Kidney (tissue), 22 donors: ENCODE measurements at places on chromosomes 5 and 9. TPM values are rescaled to one million over a fixed set of nuclear protein-coding genes. Genes with fewer than 3 reads are reported as not detected.
A peak's percentile ranks its signal among the peaks of the same experiment; 100 is the strongest.

DNA sequence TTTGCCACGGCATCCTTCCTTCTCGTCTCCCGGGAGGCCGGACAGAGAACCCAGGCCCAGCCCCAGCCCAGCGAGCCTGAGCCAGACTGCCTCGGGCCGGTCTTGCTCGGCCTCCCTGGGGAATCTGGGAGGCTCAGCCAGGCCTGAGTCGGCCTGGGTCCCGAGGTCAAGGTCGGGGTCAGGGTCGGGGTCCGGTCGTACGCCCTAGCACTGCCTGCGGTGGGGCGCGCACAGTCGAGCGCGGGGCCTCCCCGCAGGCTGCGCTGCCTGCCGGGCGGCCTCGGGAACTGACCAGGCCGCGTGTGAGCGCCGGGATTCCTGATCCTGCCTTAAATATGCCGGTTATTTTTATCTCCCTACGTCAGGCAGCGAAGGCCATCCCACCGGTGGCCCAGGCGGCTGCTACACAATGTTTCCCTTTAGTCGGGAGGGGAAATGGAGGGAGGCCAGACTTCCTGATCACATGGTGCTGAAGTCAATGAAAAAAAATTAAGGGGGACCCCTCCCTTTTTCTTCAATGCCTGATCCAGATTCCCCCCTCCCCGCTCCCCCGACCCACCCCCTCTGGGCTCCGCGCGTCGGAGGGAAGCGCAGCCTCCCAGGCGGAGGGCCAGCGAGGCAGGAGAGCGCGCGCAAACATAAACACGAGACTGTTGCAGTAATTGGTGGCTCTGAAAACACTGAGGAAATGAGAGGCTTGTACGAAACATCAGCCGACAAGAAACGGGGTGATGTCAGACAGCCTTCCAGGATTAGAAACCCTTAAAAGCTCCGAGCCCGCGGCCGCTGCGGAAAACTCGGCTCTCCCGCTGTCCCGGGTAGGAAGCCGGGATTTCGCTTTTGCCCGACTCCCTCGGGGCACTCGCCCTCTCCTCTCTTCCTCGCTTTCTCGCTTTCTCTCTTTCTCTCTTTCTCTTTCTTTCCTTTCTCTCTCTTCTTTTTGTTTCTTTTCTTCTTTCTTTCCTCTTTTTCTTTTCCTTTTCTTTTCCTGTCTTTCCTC lies 148.2 kb upstream of the KLF4 start:
- H3K4me3 ChIP-seq: peak overlapping the region; percentile 51
- no peaks in the 10 kb centered on the region for H3K27me3 ChIP-seq
- DNase-seq: peak; percentile 96

- H3K4me3 ChIP-seq: no peak overlapping the region
- no peak overlapping the region for H3K27ac ChIP-seq
- H3K27me3 ChIP-seq: no peaks in the 10 kb centered on the region
- H3K4me1 ChIP-seq: no peaks in the 10 kb centered on the region
- no peak for DNase-seq
- no peaks in the 10 kb centered on the region for H3K36me3 ChIP-seq
Measured at GRCh38 chr9:107546859-107547258, 57.3 kb upstream of the KLF4 start.

DNA sequence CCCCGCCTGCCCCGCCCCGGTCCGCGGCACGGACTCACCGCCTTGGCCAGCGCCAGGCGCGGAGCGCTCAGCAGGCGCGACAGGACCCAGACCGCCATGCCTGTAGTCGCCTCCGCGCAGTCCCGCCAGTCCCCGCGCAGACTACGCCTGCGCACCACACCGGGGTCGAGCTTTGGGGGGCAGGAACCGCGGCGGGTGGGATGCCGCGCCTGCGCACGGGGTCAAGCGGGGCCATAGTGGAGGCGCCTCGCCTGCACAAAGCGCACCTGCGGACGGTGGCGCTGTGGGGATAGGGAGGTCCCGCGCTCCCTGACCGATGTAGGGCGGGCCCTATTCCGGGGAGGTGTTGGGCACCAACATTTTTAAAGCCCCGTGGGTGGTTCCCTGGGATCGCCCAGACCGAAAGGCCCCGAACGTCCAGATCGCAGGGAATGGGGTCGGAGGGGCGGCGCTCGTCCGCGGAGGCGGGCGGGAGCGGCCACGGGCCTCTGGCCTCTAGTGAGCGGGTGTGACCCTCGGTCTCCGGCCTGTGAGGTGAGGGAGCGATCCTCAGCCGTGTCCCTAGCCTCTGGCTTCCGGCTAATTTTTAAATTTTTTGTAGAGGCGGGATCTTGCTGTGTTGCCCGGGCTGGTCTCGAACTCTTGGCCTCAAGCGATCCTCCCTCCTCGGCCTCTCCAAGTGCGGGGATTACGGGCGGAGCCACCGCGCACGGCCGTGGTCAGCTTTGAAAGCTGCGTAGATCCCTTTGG lies 70.8 kb upstream of the LPCAT1 start:
- peak overlapping the region; percentile 51 for H3K4me3 ChIP-seq
- H3K4me1 ChIP-seq: no peaks in the 10 kb centered on the region
- no peaks in the 10 kb centered on the region for H3K27me3 ChIP-seq
- peak; percentile 94 for DNase-seq
- H3K36me3 ChIP-seq: no peaks in the 10 kb centered on the region

DNA sequence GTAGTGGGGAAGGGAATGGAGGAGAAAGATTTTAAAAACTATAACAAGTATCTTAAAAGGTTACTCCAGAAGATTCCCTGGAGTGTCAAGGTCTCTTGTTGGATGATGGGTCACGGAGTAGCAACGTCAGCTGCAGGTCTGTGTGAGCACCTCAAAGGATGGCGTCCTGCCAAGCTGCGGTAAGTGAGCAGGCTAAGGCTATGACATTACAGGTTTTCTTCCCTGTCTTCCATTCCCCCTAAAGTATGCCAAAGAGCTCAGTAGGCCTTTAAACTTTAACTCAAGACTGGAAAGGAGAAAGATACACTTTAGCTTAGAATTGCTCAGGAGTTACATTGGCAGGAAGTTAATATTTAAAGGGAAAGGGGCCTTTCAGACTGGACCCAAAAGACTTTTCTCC lies 17.5 kb downstream of the SPOCK1 start:
- H3K27me3 ChIP-seq: no peaks in the 10 kb centered on the region
- DNase-seq: no peak
- no peak overlapping the region for H3K27ac ChIP-seq
- H3K4me3 ChIP-seq: no peak overlapping the region
- peaks cover 3% of the 10 kb centered on the region for H3K4me1 ChIP-seq

DNA sequence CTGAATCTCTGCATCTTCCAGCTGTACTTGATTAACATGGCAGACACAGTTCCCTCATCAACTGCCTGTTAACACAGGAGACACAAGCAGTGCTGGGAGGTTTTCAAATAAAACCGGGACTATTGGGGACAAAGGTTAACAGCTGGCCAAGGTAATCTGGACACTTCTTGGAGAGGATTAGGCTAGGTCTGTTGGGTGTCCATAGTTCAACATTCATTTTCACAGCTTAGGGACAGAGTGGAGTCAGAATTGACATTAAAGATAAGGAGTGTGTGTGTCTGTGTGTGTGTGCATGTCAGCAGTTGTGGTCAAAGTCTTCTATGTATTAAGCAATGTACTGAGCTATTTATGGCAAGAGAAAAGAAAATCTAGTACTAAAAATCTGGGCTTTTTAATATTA lies 216.2 kb downstream of the MED10 start:
- no peak for DNase-seq
- no peak overlapping the region for H3K27ac ChIP-seq
- no peaks in the 10 kb centered on the region for H3K4me1 ChIP-seq
- H3K36me3 ChIP-seq: no peaks in the 10 kb centered on the region

DNA sequence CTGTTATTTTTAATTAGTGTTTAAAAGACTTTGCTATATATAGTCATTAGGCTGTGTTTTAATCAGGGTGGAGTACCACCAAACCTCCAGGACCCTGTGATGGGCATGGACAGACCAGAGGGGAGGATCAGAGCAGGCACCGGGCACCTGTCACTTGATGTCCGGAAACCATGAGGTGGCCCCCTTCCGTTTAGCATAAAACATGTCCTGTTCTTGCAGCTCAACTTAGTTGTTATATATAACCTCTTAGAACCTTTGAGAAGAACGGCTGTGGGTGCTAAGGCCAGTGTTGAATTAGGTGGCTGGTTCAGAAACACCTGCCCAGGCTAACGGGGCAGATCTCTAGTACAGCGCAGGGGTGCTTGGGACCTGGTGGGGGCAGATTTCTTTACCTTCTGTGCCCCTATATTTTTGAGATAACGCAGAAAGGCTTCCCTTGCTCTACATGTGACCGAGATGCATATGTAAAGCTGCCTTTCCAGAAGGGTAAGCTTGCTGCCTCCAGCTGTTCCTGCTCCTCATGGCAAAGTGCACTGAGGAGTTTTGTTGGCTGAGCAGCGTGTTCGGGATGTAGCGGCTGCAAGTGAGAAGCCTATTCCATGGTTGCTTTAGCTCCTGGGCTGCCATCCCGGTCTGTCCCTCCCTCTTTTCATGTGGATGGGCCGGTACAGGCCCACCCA lies 255.5 kb downstream of the FANCC start:
- H3K36me3 ChIP-seq: peaks cover 5% of the 10 kb centered on the region
- H3K4me1 ChIP-seq: peaks cover 59% of the 10 kb centered on the region
- H3K27ac ChIP-seq: peak overlapping the region; percentile 9
- H3K4me3 ChIP-seq: no peak overlapping the region
- H3K27me3 ChIP-seq: no peaks in the 10 kb centered on the region

- no peak overlapping the region for H3K4me3 ChIP-seq
- no peaks in the 10 kb centered on the region for H3K36me3 ChIP-seq
- H3K27me3 ChIP-seq: no peaks in the 10 kb centered on the region
- no peak overlapping the region for H3K27ac ChIP-seq
- peaks cover 9% of the 10 kb centered on the region for H3K4me1 ChIP-seq
Measured at GRCh38 chr5:116439905-116440304, 134.7 kb downstream of the SEMA6A start.

DNA sequence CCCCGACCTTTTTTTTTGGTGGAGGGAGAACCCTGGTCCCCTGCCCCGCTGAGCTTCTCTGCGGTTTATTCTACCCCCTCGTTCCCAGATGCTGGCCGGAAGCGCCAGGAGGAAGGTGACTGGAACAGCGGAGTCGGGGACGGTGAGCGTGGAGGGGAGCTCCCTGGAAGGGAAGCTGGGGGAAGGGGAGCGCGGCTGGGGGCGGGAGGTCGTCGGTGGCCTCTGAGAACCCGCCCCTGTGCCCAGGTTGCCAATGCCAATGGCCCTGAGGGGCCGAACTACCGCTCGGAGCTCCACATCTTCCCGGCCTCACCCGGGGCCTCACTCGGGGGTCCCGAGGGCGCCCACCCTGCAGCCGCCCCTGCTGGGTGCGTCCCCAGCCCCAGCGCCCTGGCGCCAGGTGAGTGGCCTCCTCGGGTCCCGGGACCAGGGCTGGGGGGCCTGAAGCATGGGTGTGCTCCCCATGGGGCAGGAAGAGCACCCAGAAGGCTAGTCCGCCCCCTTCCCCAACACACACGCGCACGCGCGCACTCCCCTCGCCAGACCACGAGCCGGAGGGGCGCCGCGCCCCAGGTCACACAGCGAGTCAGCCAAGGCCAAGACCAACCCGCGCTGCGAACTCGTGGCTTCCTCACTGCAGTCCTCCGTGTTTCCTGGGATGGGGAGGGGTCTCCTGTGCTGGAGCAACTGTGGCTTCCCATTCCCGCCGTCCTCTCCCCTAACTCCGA lies 10.6 kb downstream of the MYOZ3 start:
- peak overlapping the region; percentile 79 for H3K4me3 ChIP-seq
- no peak for DNase-seq
- no peaks in the 10 kb centered on the region for H3K36me3 ChIP-seq

- H3K4me1 ChIP-seq: peaks cover 7% of the 10 kb centered on the region
- peak; percentile 95 for DNase-seq
- H3K36me3 ChIP-seq: no peaks in the 10 kb centered on the region
- H3K4me3 ChIP-seq: peak within 1 kb of the TSS; percentile 83
- peak within 1 kb of the TSS; percentile 90 for H3K27ac ChIP-seq
Measured at GRCh38 chr5:150778517-150779396, at the start of gene SMIM3. TSS of gene SMIM3 (plus strand) at chr5:150778757. CDS start at chr5:150795441, 16,684 bp downstream.

- no peak overlapping the region for H3K4me3 ChIP-seq
- no peak overlapping the region for H3K27ac ChIP-seq
- H3K27me3 ChIP-seq: no peaks in the 10 kb centered on the region
- no peaks in the 10 kb centered on the region for H3K4me1 ChIP-seq
- DNase-seq: no peak
- no peaks in the 10 kb centered on the region for H3K36me3 ChIP-seq
Measured at GRCh38 chr5:158910782-158911692, 188.7 kb downstream of the EBF1 start.

DNA sequence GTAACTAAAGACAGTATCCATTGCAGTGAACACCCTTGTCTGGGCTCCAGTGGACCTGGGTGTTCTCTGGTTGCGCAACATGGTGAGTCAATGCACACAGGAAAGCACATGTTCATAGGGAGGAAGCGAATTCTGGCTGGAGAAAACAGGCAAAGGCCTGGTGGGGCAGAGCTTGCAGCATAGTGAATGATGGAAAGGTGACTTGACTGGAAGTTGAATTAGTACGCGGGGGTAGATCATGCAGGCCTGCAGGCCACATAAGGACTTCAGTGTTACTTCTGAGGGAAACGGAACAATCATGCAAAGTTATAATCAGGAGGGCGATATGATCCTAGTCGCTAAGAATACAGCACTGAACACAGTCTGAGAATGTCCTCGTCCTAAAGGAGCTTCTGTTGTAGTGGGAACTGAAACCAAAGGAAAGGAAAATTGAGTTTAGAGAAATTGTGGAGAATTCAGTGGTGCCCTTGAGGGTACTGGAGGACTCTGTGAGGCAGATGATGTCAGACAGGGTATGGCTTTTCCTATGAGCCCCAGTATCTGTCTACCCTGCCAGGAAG lies 71.9 kb upstream of the RANBP3L start:
- no peak for DNase-seq
- H3K4me3 ChIP-seq: no peak overlapping the region
- H3K27me3 ChIP-seq: no peaks in the 10 kb centered on the region
- no peaks in the 10 kb centered on the region for H3K36me3 ChIP-seq

- peaks cover 12% of the 10 kb centered on the region for H3K27me3 ChIP-seq
- DNase-seq: no peak
- H3K4me3 ChIP-seq: no peak overlapping the region
- H3K36me3 ChIP-seq: no peaks in the 10 kb centered on the region
Measured at GRCh38 chr5:2196989-2197619, 314.4 kb upstream of the IRX4 start.

- no peak overlapping the region for H3K27ac ChIP-seq
- H3K36me3 ChIP-seq: no peaks in the 10 kb centered on the region
- DNase-seq: no peak
- no peak overlapping the region for H3K4me3 ChIP-seq
- H3K4me1 ChIP-seq: no peaks in the 10 kb centered on the region
- H3K27me3 ChIP-seq: no peaks in the 10 kb centered on the region
Measured at GRCh38 chr5:111415053-111415452, 97.3 kb downstream of the STARD4 start.

DNA sequence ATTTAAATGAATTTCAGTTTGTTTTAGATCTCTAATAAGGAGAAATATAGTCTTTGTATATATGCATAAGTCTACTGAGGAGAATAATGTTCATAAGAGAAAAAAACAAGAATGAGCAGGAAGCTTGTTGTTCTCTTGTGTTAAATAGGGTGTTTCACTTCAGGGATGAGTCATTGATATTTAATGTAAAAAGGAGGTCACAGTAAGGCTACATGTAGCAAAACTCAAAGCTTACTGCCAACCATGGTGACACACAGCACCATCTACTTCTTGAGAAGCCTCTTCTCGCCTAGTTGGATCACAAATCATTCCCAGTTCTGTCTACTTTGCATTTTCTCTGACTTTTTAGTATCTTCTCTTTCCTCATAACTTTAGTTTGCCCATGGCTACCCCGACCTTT lies 1466.0 kb upstream of the C9orf72 start:
- H3K27me3 ChIP-seq: no peaks in the 10 kb centered on the region
- no peak overlapping the region for H3K27ac ChIP-seq
- H3K4me3 ChIP-seq: no peak overlapping the region

The THBS4 gene
- total RNA-seq: 1.4 TPM

The SLC28A3 gene
- 1.0 TPM for total RNA-seq

The LHX2 gene
- not detected for total RNA-seq

The CXCL14 gene
- total RNA-seq: 104 TPM

The TMEM215 gene
- total RNA-seq: not detected

The SLC22A4 gene
- total RNA-seq: 2.4 TPM

The PKD2L2 gene
- not detected for total RNA-seq

The COL5A1 gene
- 23.8 TPM for total RNA-seq

The ZBTB34 gene
- 12.5 TPM for total RNA-seq

The PCAT7 gene
- total RNA-seq: 0.28 TPM

The RALGPS1 gene
- total RNA-seq: 25.2 TPM
